ENCODE measurements at places on chromosomes 4 and X. TPM values are rescaled to one million over a fixed set of nuclear protein-coding genes. Genes with fewer than 3 reads are reported as not detected.

The KLB gene
- not detected for total RNA-seq

The GSX2 gene
- total RNA-seq, result not detected

The IL1RAPL2 gene
- not detected for total RNA-seq

The ATOH1 gene
- total RNA-seq, result not detected

The SPATA4 gene
- not detected for total RNA-seq

The MSX1 gene
- total RNA-seq, result not detected

The NDUFA1 gene
- 98.1 TPM for total RNA-seq

The RTL5 gene
- total RNA-seq, result 3.0 TPM

The HHIP gene
- total RNA-seq, result not detected

The FAAH2 gene
- 3.0 TPM for total RNA-seq

The SLIT2 gene
- not detected for total RNA-seq

DNA sequence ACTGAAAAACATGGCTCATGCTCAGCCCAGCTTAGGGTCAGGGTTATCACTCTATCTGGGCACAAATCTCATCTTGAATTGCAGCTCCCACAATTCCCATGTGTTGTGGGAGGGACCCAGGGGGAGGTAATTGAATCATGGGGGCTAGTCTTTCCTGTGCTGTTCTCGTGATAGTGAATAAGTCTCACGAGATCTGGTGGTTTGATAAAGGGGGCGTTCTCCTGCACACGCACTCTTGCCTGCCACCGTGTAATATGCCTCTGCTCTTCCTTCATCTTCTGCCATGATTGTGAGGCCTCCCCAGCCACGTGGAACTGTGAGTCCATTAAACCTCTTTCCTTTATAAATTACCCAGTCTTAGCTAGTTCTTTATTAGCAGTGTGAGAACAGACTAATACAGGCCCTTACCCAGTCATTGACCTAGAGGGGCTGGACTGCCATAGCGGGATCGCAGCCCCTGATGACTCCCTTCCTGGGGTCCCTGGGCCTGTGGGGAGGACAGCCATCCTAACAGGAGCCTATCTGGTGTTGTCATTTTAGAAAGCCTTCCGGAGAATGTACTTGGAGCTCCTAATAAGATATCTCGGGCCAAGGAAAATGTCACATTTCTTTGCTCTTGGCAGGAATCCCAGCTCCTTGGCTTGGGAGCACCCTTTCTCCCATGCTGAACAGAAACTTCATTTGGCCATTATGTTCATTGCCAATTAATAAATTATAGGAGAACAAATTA, 112.6 kb downstream of the PHKA2 start:
- H3K4me3 ChIP-seq, result no peak overlapping the region
- no peaks in the 10 kb centered on the region for H3K27me3 ChIP-seq
- no peaks in the 10 kb centered on the region for H3K36me3 ChIP-seq
- no peak overlapping the region for H3K27ac ChIP-seq

DNA sequence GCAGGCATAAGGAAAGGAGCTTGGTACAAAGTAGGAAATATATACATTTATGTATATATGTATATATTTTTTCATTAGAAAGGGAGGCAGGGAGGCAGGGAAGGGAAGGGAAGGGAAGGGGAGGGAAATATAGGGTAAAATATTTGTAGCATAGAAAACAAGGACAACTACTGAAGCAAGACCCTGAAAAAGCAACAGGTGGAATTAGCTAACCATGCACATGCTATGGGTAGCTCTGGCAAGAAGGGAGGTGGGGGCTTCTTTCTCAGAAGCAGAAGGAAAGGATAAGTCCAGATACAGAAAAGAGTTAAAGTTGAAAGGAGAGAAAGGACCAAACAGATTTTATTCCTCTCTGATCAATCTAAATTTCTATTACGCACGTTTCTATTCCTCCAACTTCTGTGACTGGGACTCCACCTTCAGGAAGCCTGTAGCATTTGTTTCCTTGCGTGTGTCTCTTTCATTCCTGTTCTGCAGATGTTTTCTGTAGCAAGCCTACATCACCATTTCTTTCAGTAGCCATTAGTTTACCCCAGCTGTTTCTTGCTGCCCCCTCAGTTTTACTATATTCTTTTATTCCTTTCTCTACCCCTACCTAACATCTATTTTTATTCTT, 82.9 kb downstream of the OR13H1 start:
- H3K27me3 ChIP-seq, result peaks cover 13% of the 10 kb centered on the region
- H3K4me3 ChIP-seq, result no peak overlapping the region
- no peaks in the 10 kb centered on the region for H3K36me3 ChIP-seq
- no peaks in the 10 kb centered on the region for H3K4me1 ChIP-seq
- H3K27ac ChIP-seq, result no peak overlapping the region
- no peak for DNase-seq

GRCh38 chr4:16186986-16187385, 39.3 kb downstream of the TAPT1 start:
- H3K27me3 ChIP-seq, result no peaks in the 10 kb centered on the region
- no peak overlapping the region for H3K4me3 ChIP-seq
- DNase-seq, result no peak
- no peaks in the 10 kb centered on the region for H3K4me1 ChIP-seq
- H3K36me3 ChIP-seq, result peaks cover 12% of the 10 kb centered on the region

- no peak overlapping the region for H3K4me3 ChIP-seq
- H3K36me3 ChIP-seq, result peaks cover 33% of the 10 kb centered on the region
- H3K27ac ChIP-seq, result no peak overlapping the region
Measured at GRCh38 chr4:36164900-36165630, 79.2 kb downstream of the ARAP2 start.

- no peak for DNase-seq
- no peaks in the 10 kb centered on the region for H3K4me1 ChIP-seq
- H3K4me3 ChIP-seq, result no peak overlapping the region
- H3K27me3 ChIP-seq, result no peaks in the 10 kb centered on the region
- no peak overlapping the region for H3K27ac ChIP-seq
Measured at GRCh38 chrX:7580127-7580526, 262.8 kb upstream of the VCX start.

- no peaks in the 10 kb centered on the region for H3K4me1 ChIP-seq
- no peaks in the 10 kb centered on the region for H3K27me3 ChIP-seq
- DNase-seq, result no peak
- H3K4me3 ChIP-seq, result no peak overlapping the region
- no peaks in the 10 kb centered on the region for H3K36me3 ChIP-seq
- H3K27ac ChIP-seq, result no peak overlapping the region
Measured at GRCh38 chr4:147747787-147748454, 16.0 kb downstream of the ARHGAP10 start.

DNA sequence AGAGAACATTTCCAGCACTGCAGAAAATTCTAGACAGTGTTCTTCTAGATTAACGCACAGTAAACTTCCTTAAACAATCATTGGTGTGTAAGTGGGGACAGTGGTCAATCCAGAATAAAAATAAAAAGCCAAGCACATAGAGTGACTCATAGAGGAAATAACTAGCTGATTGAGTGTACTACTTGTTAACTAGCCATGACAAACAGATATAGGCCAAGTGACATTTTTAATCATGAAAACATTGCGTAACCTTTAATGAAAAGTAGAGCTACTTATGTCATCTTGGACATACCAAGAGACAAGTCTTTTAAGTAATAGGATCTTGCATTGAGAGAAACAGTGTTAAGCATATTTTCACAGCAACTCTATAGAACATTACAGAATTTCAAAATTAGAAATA, 233.9 kb upstream of the MAB21L2 start:
- H3K4me3 ChIP-seq, result no peak overlapping the region
- no peak for DNase-seq
- H3K36me3 ChIP-seq, result peaks cover 7% of the 10 kb centered on the region
- H3K27ac ChIP-seq, result no peak overlapping the region

GRCh38 chr4:51942833-51943215, 77.3 kb downstream of the LRRC66 start:
- no peak overlapping the region for H3K27ac ChIP-seq
- no peaks in the 10 kb centered on the region for H3K4me1 ChIP-seq
- no peak for DNase-seq
- H3K36me3 ChIP-seq, result no peaks in the 10 kb centered on the region
- no peak overlapping the region for H3K4me3 ChIP-seq

GRCh38 chr4:121308828-121309227, 72.0 kb downstream of the QRFPR start:
- no peak overlapping the region for H3K4me3 ChIP-seq
- peaks cover 6% of the 10 kb centered on the region for H3K27me3 ChIP-seq
- H3K36me3 ChIP-seq, result no peaks in the 10 kb centered on the region
- no peak for DNase-seq
- H3K27ac ChIP-seq, result no peak overlapping the region
- H3K4me1 ChIP-seq, result peaks cover 15% of the 10 kb centered on the region

DNA sequence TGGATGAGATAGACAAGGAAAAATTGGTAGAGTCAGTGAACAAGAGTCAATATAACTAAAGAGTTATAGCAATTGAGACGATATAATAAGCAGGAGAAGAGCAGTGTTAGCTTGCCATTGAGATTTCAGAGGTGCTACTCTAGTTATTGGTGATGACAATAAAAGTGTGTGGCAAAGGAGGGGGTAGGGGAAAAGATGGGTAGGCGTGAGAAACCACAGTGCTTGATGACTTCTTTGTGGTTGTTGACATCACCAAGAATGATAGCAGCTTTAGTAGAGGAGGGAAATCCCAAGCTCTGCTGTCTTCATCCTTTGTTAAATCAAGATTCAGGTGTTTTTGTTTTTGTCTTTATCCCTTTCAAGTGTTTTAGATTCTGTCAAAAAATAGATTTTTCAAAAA, 179.9 kb upstream of the PPP3CA start:
- peaks cover 14% of the 10 kb centered on the region for H3K27me3 ChIP-seq
- H3K4me3 ChIP-seq, result no peak overlapping the region
- H3K4me1 ChIP-seq, result peaks cover 8% of the 10 kb centered on the region
- no peak for DNase-seq

- no peak overlapping the region for H3K27ac ChIP-seq
- H3K4me1 ChIP-seq, result no peaks in the 10 kb centered on the region
- peaks cover 2% of the 10 kb centered on the region for H3K27me3 ChIP-seq
- DNase-seq, result no peak
- peaks cover 2% of the 10 kb centered on the region for H3K36me3 ChIP-seq
Measured at GRCh38 chr4:544386-545105, 31.5 kb downstream of the TMEM271 start.

All from activated naive CD8-positive, alpha-beta T cell treated with anti-CD3 and anti-CD28 coated beads, Interleukin-2, amount 10 ng/mL, durations not matched to agents 7 days and 5 days (primary cell).